ENCODE measurements at places on chromosomes 1 and 21.

DNA sequence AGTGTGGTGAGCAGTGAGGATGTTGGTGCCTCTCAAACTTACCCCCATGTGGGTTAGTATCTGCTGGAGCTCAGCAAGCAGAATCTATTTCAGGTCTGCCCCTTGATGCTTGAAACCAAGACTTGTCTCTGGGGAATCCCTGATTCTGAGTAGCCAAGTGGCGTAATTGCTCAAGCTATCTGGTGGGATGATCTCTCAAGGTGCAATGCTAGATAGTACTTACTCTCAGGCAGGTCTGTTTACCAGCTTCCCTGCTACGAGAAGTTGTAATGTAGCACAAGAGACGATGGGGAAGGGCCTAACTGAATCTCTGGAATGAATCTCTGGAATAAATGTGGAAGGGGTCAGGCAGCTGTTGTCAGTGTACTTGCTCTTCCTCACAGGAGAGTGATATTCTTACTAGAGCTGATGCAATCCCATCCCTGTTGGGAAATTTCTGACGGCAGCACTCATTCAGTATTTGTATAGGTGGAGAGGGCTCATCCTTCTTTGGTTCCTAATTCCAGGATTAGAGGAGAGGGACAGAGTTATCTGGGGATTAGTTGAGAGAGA, 65.4 kb downstream of the MACF1 start:
- no peak for DNase-seq

- DNase-seq = no peak
Measured at GRCh38 chr1:93448292-93448982, 519 bp downstream of the FNBP1L start.

DNA sequence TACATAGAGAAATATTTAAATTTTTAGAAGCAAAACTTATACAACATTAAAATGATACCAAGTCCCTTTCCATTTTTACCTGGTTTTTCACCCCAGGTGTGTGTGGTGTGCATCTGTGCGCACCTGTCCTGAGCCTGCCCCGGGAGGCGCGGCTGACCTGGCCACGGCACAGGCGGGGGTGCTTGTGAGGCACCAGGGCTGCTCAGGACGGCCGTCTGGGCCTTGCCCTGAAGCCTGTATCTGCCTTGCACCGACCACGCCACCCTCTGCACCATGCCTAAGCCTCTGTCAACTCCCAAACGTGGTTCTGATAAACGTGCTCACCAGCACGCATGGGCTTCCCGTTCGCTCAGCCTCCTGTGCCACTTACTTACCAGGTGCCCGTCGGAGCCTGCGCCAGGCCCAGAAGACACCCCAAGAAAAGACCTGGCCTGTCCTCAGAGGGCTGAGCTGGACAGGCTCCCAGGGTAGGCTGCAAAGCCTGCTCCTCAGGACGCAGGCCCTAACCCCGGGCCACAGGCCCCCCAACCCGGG, 20.9 kb downstream of the PANK4 start:
- DNase-seq = no peak

DNA sequence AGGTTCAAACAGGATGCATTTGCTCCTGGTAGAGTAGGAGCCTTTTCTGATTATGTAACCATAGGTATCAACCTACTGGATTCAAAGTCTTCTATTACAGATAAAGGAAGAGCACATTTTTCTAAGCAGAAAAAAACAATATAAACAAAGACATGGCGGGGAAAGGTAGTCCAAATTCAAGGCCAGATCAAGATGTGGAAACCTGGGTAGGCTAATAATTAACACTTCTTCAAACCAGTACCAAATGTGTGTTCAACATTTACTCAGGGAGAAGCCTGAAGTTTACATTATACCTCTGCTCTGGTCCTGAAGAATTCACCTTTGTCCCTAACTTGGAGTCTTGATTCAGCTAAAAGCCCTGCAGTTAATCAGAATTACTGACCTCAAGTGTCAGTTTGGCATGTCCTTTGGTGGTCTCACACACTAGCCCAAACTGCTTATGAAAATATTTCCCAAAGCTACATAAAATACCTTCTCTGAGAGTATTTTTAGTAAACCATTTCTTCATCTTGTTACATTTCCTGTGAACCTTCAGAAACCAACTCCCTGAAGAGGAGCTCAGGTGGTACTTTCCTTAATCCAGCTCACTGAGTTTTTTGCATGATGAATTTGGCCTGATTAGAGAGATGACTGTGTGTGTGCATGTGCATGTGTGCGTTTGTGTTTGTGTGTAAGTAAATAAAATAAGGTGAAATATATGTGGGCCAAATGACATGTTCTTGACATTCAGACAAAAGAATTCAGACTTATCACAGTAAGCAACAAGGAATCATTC, 70.2 kb downstream of the TOR3A start:
- DNase-seq = no peak

- DNase-seq = no peak
Measured at GRCh38 chr1:8059161-8059622, 33.1 kb upstream of the ERRFI1 start.

- DNase-seq = no peak
Measured at GRCh38 chr1:224594851-224595250, 21.3 kb upstream of the CNIH3 start.
